Adipose tissue (tissue), 3 donors: ENCODE measurements at places on chromosomes 11 and 22. TPM values are rescaled to one million over a fixed set of nuclear protein-coding genes. Genes with fewer than 3 reads are reported as not detected.

The OR5B21 gene
- not detected for polyA plus RNA-seq

The ZBTB16 gene
- polyA plus RNA-seq, result 30.4 TPM

The PDE2A gene
- 84.8 TPM for polyA plus RNA-seq

The CASP1 gene
- polyA plus RNA-seq, result 24.5 TPM

The NUP98 gene
- polyA plus RNA-seq, result 52.7 TPM

The TMEM126A gene
- polyA plus RNA-seq, result 58.1 TPM

The FGF4 gene
- not detected for polyA plus RNA-seq

The RFPL3 gene
- polyA plus RNA-seq, result not detected

The OR8A1 gene
- not detected for polyA plus RNA-seq

The RRP8 gene
- polyA plus RNA-seq, result 16.0 TPM

The MTMR3 gene
- 15.7 TPM for polyA plus RNA-seq

The RBX1 gene
- polyA plus RNA-seq, result 71.4 TPM

The UBE4A gene
- 11.4 TPM for polyA plus RNA-seq

The CHRNA10 gene
- 0.11 TPM for polyA plus RNA-seq

The CARD18 gene
- polyA plus RNA-seq, result not detected

The CFAP300 gene
- polyA plus RNA-seq, result 0.78 TPM

The APOL5 gene
- polyA plus RNA-seq, result not detected

The SGSM1 gene
- 0.33 TPM for polyA plus RNA-seq

The MS4A15 gene
- 0.03 TPM for polyA plus RNA-seq

The RAB3IL1 gene
- polyA plus RNA-seq, result 16.4 TPM

The PACSIN3 gene
- 11.6 TPM for polyA plus RNA-seq

The BTG4 gene
- polyA plus RNA-seq, result not detected

The IGLL1 gene
- polyA plus RNA-seq, result not detected

The ABCC8 gene
- 44.4 TPM for polyA plus RNA-seq

The MRGPRX3 gene
- polyA plus RNA-seq, result not detected

The OR52H1 gene
- polyA plus RNA-seq, result not detected

The HBE1 gene
- 0.14 TPM for polyA plus RNA-seq

The KRTAP5-9 gene
- polyA plus RNA-seq, result not detected

The OR51I1 gene
- not detected for polyA plus RNA-seq

The HIC2 gene
- polyA plus RNA-seq, result 1.6 TPM

The PRAME gene
- 0.10 TPM for polyA plus RNA-seq

The LRRC10B gene
- 3.0 TPM for polyA plus RNA-seq

The IGSF22 gene
- polyA plus RNA-seq, result 0.27 TPM

The ATP5MG gene
- 232 TPM for polyA plus RNA-seq

The HORMAD2 gene
- 0.22 TPM for polyA plus RNA-seq
